Endothelial cell (in vitro differentiated cells): ENCODE measurements at places on chromosomes 5 and 9. TPM values are rescaled to one million over a fixed set of nuclear protein-coding genes. Genes with fewer than 3 reads are reported as not detected.

The FAM13B gene
- 31.2 TPM for total RNA-seq

The ABLIM3 gene
- total RNA-seq = 3.6 TPM

The STOM gene
- 16.1 TPM for total RNA-seq

The WNT8A gene
- 0.69 TPM for total RNA-seq

The C5orf58 gene
- total RNA-seq = 0.28 TPM

The C8G gene
- total RNA-seq = 1.1 TPM

The TOR4A gene
- 37.7 TPM for total RNA-seq

The NREP gene
- total RNA-seq = 218 TPM

The FBP2 gene
- 0.28 TPM for total RNA-seq

The MFAP3 gene
- 42.7 TPM for total RNA-seq

The PCDH1 gene
- total RNA-seq = 140 TPM

The ITK gene
- total RNA-seq = not detected

The TAS2R1 gene
- total RNA-seq = not detected

The MYORG gene
- 77.0 TPM for total RNA-seq

The ENHO gene
- total RNA-seq = 4.1 TPM

The MORN5 gene
- total RNA-seq = 0.64 TPM

The CKMT2 gene
- total RNA-seq = 0.18 TPM

The MYOT gene
- total RNA-seq = not detected

The QRFP gene
- not detected for total RNA-seq

The LTC4S gene
- total RNA-seq = 1.0 TPM

The ADCY2 gene
- total RNA-seq = 1.5 TPM

The CNTFR gene
- 3.1 TPM for total RNA-seq

The CBY3 gene
- total RNA-seq = not detected

The ENDOG gene
- 8.1 TPM for total RNA-seq

The CER1 gene
- total RNA-seq = 5.2 TPM

The ECM2 gene
- total RNA-seq = not detected

The TTF1 gene
- 22.3 TPM for total RNA-seq

The PTGR1 gene
- total RNA-seq = 45.7 TPM

The DNAI1 gene
- 0.74 TPM for total RNA-seq

The COX7C gene
- total RNA-seq = 434 TPM

The LCN15 gene
- total RNA-seq = 0.49 TPM

The IL13 gene
- total RNA-seq = not detected

The CEL gene
- 4.2 TPM for total RNA-seq
